ENCODE measurements at places on chromosomes 12 and 14. TPM values are rescaled to one million over a fixed set of nuclear protein-coding genes. Genes with fewer than 3 reads are reported as not detected.

DNA sequence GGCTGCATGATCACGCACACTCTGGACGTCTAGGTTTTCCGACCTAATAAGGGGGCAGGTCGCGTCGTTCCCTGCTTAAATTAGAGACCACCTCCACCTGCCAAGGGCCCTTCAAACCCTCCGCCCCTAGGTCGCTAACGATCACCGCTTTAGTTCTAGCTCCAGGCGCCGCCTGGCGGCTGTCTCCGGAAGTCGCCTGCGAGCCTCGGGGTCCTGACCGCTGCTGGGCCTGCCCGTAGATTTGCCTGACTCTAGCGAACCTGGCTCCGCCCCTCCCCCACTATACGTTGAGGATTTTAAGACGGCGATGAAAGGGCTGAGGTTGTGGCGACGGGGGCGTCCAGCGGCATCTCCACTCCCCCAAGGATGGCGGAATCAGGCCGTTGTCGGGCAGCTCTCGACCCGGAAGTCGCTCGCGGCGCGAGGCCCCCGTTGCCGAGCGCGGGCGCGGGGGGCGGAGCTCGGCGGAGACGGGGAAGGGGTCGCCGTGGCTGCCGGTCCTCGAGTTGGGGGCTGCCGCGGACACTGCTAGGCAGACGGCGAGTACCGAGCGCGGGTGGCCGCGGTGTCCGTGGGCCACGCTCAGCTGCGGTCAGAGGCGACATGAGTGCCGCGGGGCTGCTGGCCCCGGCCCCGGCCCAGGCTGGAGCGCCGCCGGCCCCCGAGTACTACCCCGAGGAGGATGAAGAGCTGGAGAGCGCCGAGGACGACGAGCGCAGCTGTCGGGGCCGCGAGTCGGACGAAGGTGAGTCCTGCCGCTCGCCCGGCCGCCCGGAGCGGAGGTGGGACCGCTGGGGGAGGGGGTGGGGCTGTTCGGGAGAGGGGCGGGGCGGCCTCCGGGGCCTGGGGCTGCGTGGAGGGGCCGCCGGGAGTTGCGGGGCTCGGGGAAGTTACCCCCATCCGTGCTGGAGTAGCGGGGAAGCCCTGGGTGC lies at the start of gene SUDS3:
SUDS3 (plus strand) TSS at position 467 of the 932 bp plus-strand sequence; CDS start at position 604, 137 bp downstream.
- peak; percentile 89 for DNase-seq

DNA sequence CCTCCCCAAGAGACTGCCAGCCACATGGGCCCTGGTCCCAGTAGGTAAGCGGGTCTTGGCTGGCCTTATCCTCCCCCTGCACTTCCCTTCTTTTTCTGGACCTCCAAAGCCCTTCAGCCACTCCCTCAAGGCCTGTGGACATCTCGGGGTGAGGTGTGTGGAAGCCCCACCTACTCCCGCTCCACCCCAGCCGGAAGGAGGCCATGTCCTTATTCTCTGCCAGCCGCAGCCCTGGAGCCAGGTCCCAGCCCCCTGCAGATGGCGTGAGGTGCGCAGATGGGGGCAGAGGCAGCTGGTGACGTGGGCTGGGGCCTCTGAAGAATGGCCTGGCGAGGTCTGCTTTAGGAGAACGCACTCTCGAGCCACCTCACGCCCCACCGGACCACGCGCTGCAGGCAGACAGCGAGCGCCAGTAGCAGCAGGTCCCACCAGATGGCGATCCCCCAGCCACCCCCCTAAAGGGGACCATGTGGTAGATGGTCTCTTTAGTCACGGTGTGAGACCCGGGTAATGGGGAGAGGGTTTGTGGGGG lies 167.1 kb downstream of the TSPAN9 start:
- DNase-seq: peak; percentile 64

DNA sequence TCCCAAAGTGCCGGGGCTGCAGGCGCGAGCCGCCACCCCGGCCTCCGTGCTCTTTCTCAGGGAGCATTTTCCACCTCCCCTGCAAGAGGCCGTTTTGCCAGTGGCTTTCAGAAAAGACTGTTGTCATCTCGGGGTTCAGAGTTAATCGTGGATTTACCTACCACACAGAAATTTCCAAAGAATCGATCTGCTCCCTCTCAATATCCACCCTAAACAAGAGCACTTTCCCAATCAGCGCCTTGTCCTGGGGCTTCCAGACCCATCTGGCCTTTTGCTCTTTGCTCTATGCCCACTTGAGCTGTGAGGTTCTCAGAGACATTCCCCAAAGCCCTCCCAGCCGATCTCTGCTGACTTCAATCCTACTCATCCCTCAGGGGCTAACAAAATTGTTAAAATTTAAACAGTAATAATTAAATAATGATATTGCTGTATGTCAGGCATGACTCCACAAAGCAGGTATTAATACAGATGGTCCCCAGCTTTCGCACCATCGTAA lies 86.6 kb downstream of the NINJ2 start:
- DNase-seq: no peak

DNA sequence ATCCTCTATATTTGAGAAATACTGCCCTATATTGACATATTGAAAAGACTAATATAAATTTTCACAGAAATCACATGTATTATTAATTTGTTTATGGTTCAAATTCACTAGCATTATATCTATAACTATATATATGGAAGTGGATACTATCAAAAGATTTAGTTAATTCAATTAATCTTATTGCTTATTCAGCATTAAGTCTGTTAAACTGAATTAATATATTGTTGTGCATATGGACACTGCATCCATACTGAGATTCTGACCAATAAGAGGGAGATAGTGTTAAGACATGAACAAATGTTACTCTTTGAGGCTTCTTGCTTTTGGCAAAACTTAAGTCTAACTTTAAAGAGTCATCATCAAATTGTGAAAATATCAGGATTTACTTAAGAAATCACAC lies 52.0 kb upstream of the C12orf50 start:
- DNase-seq: no peak

DNA sequence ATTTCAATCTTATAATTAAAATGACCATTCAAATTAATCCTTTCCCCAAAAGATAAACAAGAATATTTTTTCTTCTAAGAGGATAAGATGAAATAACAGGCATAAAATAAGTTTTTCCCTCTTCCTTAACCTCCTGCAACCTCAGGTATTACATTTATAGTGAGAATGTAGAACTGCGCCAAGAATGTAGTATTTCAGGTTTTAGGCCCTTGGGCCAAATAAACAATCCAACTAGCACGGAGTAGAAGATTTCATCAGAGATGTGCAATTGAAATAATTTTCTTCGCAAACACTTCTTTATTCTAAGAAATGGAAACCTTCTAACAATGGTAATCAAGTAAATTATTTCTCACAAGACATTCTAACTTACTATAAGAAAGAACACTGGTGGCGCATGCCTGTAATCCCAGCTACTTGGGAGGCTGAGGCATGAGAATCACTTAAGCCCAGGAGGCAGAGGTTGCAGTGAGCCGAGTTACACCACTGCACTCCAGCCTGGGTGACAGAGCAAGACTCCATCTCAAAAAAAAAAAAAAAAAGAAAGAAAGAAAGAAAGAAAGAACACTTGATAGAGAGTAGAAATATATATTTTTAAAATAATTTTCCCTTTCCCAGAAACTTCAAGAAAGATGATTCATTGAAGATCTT lies 100.8 kb downstream of the TAOK3 start:
- DNase-seq: no peak

GRCh38 chr14:85319101-85319500 lies 210.8 kb upstream of the FLRT2 start:
- DNase-seq: no peak

DNA sequence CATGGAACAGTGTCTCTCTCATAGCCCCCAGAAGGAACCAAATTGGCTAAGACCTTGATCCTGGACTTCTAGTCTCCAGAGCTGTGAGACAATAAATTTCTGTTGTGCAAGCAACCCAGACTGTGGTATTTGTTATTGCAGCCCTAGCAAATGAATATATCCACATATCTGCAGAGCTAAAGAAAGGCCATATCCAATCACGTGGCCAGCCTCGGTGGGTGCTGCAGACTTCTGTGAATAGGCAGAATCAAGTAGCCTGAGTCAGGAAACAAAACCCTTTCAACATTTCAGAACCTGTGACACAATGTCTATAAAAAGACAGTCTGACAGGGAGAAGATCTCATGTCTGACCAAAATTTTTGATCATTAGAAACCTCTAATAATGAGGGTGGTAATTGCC lies 71.0 kb upstream of the CPM start:
- DNase-seq: no peak

GRCh38 chr12:42886160-42886559 lies 296.6 kb upstream of the PRICKLE1 start:
- DNase-seq: no peak

- peak; percentile 38 for DNase-seq
Observed at GRCh38 chr14:64467566-64467965, 2.3 kb downstream of the AKAP5 start.

- no peak for DNase-seq
Observed at GRCh38 chr12:106764738-106765137, 9.7 kb upstream of the RIC8B start.

Gene ANKLE2
- total RNA-seq: 34.3 TPM

Gene CD163L1
- total RNA-seq: not detected

Gene FMNL3
- total RNA-seq: 9.8 TPM

Gene BDKRB2
- not detected for total RNA-seq

Gene ERP27
- total RNA-seq: not detected
